ENCODE measurements at places on chromosomes 11 and 22. TPM values are rescaled to one million over a fixed set of nuclear protein-coding genes. Genes with fewer than 3 reads are reported as not detected.

GRCh38 chr22:19821523-19822300 lies 33.0 kb downstream of the GNB1L start:
- H3K27me3 ChIP-seq, result no peaks in the 10 kb centered on the region
- no peaks in the 10 kb centered on the region for H3K36me3 ChIP-seq
- H3K4me3 ChIP-seq, result no peak overlapping the region

The RHBDD3 gene
- total RNA-seq, result 48.0 TPM

GRCh38 chr11:123235117-123235655 lies 40.1 kb upstream of the CLMP start:
- peak; percentile 22 for DNase-seq
- no peak overlapping the region for H3K27ac ChIP-seq
- H3K27me3 ChIP-seq, result peaks cover 11% of the 10 kb centered on the region
- peaks cover 27% of the 10 kb centered on the region for H3K4me1 ChIP-seq

The MUC5AC gene
- total RNA-seq, result not detected

DNA sequence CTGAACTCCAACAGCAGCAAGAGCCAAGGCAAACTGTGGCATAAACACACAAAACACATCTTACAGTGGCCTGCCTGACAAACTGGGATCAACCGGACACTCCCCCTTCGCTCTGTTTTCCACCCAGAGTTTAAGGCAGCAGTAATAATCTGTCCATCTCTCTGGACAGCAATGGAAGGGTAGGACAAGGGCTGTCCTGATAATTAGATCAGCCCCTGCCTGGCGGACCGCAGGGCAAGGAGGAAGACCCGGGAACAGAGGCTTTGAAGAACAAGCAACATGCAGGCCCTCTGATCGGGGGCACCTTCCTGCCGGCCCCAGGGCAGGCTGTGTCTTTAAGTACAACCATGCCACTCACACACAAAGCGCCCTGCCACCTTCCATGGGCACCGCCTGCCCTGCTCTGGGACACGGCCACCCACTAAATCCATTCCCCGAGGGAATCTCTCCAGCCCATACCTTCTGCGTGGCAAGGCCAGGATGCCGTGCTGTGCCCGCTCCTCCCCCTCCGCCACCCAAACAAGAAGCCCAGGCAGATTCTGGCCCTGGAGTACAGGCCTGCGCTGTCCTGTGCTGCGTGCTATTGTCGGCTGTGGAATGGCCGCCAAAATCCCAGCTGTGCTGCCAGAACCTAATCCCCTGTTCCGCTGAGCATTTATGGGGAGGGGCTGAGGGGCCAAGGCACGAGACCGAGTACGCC lies 38.8 kb downstream of the NUMA1 start:
- peaks cover 31% of the 10 kb centered on the region for H3K4me1 ChIP-seq
- no peak overlapping the region for H3K27ac ChIP-seq
- H3K4me3 ChIP-seq, result no peak overlapping the region
- H3K27me3 ChIP-seq, result no peaks in the 10 kb centered on the region
- DNase-seq, result peak; percentile 14

GRCh38 chr11:81995889-81996288 lies 737.8 kb downstream of the FAM181B start:
- no peaks in the 10 kb centered on the region for H3K36me3 ChIP-seq
- DNase-seq, result no peak
- no peak overlapping the region for H3K4me3 ChIP-seq
- no peak overlapping the region for H3K27ac ChIP-seq
- no peaks in the 10 kb centered on the region for H3K4me1 ChIP-seq

GRCh38 chr11:66846671-66847091 lies 3.4 kb downstream of the RCE1 start:
- DNase-seq, result no peak
- H3K36me3 ChIP-seq, result peaks cover 26% of the 10 kb centered on the region
- no peak overlapping the region for H3K4me3 ChIP-seq
- peaks cover 23% of the 10 kb centered on the region for H3K4me1 ChIP-seq
- H3K27me3 ChIP-seq, result no peaks in the 10 kb centered on the region

DNA sequence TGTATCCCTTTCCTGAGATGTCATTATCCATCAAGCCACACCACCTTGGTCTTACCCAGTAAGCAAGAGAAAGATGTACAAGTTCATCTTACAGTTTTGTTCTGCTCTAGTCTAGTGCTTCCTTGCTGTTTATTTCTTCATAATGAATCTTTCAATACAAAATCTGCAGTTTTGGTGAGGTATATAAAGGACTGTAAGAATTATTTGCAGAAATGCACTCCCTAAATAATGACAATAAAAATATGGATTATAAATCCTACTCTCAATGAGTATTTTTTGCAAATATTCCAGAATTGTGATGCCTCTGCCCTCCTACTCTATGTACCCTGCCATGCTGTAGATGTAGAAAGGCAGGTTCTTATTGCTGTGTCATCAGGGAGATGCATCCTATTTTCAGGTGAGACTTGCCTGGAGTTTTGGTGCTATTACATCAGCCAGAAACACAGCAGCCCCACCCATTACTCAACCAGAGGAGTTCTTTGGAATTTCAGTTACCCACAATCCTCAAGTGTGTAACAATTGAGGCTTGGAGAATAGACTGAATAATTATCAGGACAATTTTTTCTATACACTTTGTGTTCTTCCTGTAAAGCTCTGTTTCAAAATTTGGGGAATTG lies at the start of gene OR10S1:
Gene OR10S1, minus strand, starts transcription at position 51 of the 617 bp plus-strand sequence. CDS start 117 bp downstream, outside the sequence.
- H3K4me3 ChIP-seq, result no peak within 1 kb of the TSS
- no peaks in the 10 kb centered on the region for H3K36me3 ChIP-seq
- H3K27me3 ChIP-seq, result no peaks in the 10 kb centered on the region
- DNase-seq, result no peak
- H3K4me1 ChIP-seq, result no peaks in the 10 kb centered on the region

The CCDC89 gene
- not detected for total RNA-seq

The ACCS gene
- 25.9 TPM for total RNA-seq

The BTBD18 gene
- total RNA-seq, result not detected

The MOV10L1 gene
- total RNA-seq, result not detected

DNA sequence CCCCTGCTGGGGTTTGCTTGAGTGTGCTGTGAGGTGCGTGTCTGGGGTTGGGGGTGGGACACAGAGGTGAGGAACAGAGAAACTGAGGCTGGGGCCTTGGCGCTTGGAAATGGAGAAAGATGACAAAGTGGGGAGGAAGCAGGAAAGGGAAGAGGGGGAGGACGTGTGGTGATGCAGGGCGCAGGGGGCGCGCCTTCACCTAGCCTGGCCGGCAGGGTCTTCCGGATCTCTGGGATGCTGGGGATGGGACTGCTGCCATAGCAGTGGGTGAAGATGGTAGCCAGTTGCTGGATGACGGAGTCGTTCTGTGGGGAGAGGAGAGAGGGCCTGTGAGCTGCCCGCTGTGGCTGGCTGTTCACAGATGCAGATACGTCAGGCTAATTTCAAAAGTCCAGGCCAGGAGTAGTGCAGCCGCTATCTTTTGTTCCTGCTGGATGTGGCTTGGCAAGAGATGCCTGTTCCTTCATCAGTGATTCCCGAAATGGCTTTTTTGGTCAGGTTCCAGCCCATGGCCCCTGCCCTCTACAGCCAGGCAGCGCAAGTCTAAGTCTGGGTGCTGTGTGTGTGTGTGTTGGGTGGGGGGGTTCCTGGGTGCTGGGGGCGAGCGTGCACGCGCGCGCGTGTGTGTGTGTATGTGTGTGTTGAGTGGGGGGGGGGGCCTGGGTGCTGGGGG lies 54.8 kb downstream of the NAT10 start:
- no peak overlapping the region for H3K4me3 ChIP-seq
- no peaks in the 10 kb centered on the region for H3K27me3 ChIP-seq
- DNase-seq, result no peak
- H3K4me1 ChIP-seq, result peaks cover 17% of the 10 kb centered on the region

DNA sequence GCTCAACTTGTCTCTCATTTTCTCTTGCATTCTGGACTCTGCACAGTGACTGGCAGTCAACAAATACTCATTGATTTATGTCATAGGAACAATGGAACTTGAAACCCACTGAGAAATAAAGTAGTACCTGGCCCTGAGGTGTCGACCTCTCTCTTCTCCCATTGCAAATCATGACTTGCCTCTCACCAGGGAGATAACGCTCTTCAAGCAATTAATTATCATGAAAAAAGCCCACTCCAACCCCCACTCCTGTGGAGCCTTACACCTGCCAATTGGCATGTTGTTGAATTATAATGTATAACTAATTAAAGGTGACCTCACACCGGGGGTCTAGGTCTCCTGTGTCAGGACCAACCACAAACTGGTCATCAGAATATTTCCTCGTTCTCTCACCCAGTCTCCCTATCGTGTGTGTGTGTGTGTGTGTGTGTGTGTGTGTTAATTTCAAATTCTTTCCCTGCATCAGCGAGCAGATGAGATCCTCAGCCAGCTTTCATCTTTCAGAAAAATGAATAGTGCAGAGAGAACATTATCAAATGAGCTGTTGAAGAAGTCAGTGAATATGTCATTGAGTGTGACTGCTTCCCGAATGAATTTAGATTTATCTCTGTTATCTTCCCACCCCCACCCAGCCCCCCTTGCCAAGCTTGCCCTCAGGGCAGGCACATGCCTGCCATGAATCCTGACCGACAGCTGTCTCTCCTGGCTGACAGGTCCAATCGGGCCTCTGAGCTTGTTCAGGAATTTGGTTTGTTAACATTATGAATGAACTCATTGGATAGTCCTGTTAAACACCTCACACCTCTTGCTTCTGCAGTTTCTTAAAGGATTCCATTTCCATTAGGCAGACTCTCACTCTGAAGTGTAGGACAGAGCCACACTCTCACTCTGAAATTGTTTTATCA lies 357.4 kb downstream of the INSC start:
- no peak overlapping the region for H3K4me3 ChIP-seq
- no peaks in the 10 kb centered on the region for H3K36me3 ChIP-seq
- H3K27ac ChIP-seq, result no peak overlapping the region
- no peak for DNase-seq

- H3K4me3 ChIP-seq, result no peak overlapping the region
- no peaks in the 10 kb centered on the region for H3K36me3 ChIP-seq
- DNase-seq, result no peak
- H3K4me1 ChIP-seq, result no peaks in the 10 kb centered on the region
- H3K27ac ChIP-seq, result no peak overlapping the region
Observed at GRCh38 chr11:125300791-125301218, 136.3 kb downstream of the PKNOX2 start.

The DHCR7 gene
- total RNA-seq, result 129 TPM

- H3K4me3 ChIP-seq, result no peak overlapping the region
- H3K27ac ChIP-seq, result no peak overlapping the region
- peaks cover 3% of the 10 kb centered on the region for H3K27me3 ChIP-seq
- DNase-seq, result no peak
Observed at GRCh38 chr11:1619449-1619848, 2.5 kb downstream of the KRTAP5-4 start.

- H3K36me3 ChIP-seq, result no peaks in the 10 kb centered on the region
- H3K27me3 ChIP-seq, result peaks cover 7% of the 10 kb centered on the region
- no peak overlapping the region for H3K4me3 ChIP-seq
- H3K4me1 ChIP-seq, result no peaks in the 10 kb centered on the region
Observed at GRCh38 chr11:12915093-12915492, 94.0 kb upstream of the RASSF10 start.

The HSPA8 gene
- total RNA-seq, result 3,975 TPM

DNA sequence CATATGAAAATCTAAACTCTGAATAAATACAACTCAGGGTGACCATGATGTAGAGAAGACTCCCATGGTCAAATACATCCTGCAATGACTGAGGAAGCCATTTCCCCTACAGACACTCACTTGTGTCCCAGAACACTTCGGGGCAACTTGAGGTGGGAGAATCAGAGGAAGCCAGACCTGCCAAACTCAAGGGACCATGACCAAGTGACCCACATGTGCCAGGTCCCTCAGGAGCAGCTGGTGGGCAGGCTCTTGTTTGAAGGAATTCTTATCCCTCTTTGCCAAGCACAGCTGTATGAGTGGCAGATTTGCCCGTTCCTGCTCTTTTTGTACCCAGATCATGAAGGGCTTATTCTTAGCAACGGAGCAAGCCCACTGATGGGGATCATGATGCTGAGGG lies 17.8 kb downstream of the SPATA19 start:
- no peak overlapping the region for H3K4me3 ChIP-seq
- no peak for DNase-seq
- no peaks in the 10 kb centered on the region for H3K36me3 ChIP-seq
- no peak overlapping the region for H3K27ac ChIP-seq

DNA sequence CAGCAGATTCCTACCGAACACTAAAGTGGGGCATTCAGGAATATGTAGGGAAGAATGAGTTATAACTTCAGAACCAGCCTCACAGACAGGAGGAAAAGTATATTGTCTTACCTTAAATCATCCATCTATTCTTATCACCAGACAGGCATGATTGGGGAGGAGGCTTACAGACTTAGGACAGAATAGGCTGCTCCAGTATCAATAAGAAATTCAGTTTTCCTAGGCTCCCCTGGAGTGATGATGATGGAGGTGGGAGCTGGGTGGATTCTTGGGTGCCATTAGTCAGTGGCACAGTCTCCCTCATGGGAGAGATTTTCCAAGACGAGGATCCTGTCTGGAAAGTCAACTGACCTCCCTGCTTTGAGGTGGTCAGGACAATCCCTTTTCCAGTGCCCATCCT lies 225.0 kb downstream of the AASDHPPT start:
- no peak overlapping the region for H3K27ac ChIP-seq
- no peaks in the 10 kb centered on the region for H3K4me1 ChIP-seq
- no peak overlapping the region for H3K4me3 ChIP-seq
- no peaks in the 10 kb centered on the region for H3K27me3 ChIP-seq
- no peak for DNase-seq

GRCh38 chr22:46992121-46992731 lies 229.8 kb downstream of the TBC1D22A start:
- H3K4me1 ChIP-seq, result no peaks in the 10 kb centered on the region
- no peak for DNase-seq
- no peaks in the 10 kb centered on the region for H3K27me3 ChIP-seq
- H3K36me3 ChIP-seq, result peaks cover 8% of the 10 kb centered on the region
- no peak overlapping the region for H3K4me3 ChIP-seq
- H3K27ac ChIP-seq, result no peak overlapping the region

The CFAP68 gene
- total RNA-seq, result 22.2 TPM

DNA sequence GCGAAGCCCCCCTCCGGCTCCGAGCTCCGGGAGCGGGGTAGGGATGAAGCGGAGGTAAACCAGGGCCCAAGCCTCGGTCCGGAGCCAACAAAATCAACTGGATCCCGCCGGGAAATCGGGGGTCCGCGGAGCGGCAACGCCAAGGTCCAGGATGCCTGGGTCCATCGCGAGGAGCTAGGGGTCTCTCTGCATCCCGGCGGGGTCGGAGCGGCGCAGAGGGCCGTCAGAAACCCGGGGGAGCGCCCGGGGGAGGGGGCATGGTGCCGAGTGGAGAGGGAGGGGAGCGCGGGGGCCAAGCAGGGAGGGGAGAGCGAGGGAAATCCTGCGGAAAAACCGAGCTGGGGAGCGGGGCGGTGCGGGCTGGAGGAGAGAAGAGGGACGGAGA lies 51.8 kb downstream of the SLC22A12 start:
- no peaks in the 10 kb centered on the region for H3K4me1 ChIP-seq
- peaks cover 32% of the 10 kb centered on the region for H3K27me3 ChIP-seq
- H3K36me3 ChIP-seq, result no peaks in the 10 kb centered on the region
- H3K27ac ChIP-seq, result no peak overlapping the region

- H3K27me3 ChIP-seq, result no peaks in the 10 kb centered on the region
- no peaks in the 10 kb centered on the region for H3K36me3 ChIP-seq
- no peak for DNase-seq
- H3K4me1 ChIP-seq, result no peaks in the 10 kb centered on the region
Observed at GRCh38 chr11:12546660-12547059, 127.6 kb upstream of the TEAD1 start.

The FADS2 gene
- total RNA-seq, result 366 TPM

- H3K4me3 ChIP-seq, result no peak overlapping the region
- no peak overlapping the region for H3K27ac ChIP-seq
- no peak for DNase-seq
Observed at GRCh38 chr11:119726150-119726553, 2.8 kb downstream of the NECTIN1 start.

All from activated T-helper 2 cell treated with anti-CD3 and anti-CD28 coated beads, Interferon-gamma antibody, Interleukin-2, Interleukin-4, amounts not matched to agents 10 μg/mL and 5 μg/mL and 100 μg/mL, durations not matched to agents 14 hours and 24 hours and 36 hours (primary cell).